ENCODE measurements at places on chromosomes 5 and 9. TPM values are rescaled to one million over a fixed set of nuclear protein-coding genes. Genes with fewer than 3 reads are reported as not detected.

The QRFP gene
- total RNA-seq = not detected

DNA sequence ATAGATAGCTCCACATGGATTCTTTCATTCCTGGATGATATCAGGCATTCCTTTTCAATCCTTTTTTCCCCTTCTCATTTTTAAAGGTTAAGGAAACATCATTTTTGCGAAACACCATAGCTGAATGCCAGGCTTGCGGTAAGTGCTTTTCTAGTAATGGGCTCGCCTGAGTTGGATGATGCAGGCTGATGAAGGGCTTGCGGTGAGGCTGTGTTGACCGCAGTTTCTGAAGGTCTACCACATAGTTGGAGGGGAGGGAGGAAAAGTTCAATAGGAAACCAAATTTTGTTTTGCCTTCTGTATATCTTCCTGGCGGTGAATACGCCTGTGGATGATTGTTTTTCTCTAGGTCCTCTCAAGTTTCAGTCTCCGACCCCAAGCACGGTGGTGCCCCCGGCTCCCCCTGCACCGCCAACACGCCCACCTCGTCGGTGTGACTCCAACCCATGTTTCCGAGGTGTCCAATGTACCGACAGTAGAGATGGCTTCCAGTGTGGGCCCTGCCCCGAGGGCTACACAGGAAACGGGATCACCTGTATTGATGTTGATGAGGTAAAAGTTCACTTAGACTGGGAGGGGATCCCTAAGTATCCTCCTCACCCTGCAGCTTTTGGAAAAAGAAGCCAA lies 24.3 kb downstream of the THBS4 start:
- no peak for DNase-seq

- DNase-seq = no peak
These were observed 114.0 kb downstream of the CDC42SE2 start for GRCh38 chr5:131377785-131378325.

GRCh38 chr9:33168941-33169544 lies 1.9 kb upstream of the B4GALT1 start:
- DNase-seq = no peak

- no peak for DNase-seq
These were observed 26.8 kb upstream of the TNFAIP8 start for GRCh38 chr5:119328753-119329602.

DNA sequence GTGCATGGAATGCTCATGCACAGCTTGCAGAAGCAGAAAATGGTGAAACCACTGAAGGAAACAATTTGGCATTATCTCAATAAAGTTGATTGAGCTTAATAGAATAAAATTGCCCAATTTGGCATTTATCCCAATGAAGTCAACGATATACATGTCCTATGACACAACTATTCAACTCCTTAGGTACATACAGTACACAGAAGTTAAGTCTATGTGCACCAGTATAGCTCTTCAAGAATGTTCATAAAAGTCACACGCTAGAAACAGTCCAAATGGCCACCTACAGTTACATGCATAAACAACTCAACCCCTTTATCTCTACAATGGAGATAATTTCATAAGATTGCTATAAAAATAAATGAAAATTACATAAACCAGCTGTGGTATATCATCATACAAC lies 184.5 kb downstream of the DENND1A start:
- no peak for DNase-seq

The CDKN2B-AS1 gene
- not detected for total RNA-seq

DNA sequence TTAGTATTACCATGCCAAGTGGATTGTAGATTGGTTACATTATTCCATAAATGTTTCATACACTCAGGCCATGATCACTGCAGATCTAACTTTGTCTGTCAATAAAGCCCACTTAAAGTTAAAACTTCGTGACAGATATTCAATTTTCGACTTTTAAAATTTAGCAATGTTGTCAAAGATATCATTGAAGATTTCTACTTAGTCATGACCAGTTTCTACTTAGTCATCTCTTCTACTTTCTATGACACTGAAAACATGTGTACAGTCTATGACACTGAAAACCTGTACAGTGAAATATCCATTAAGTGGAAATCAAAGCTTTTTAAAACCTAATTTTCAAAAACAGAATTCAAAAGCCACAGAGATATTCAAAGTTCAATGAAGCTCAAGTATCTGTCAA lies 258.2 kb downstream of the MCTP1 start:
- no peak for DNase-seq

The SPATA9 gene
- not detected for total RNA-seq

- DNase-seq = no peak
These were observed 19.6 kb downstream of the ADAMTSL2 start for GRCh38 chr9:133553973-133554713.

The PCDHGB4 gene
- total RNA-seq = 4.4 TPM

The TMEM167A gene
- 34.5 TPM for total RNA-seq

DNA sequence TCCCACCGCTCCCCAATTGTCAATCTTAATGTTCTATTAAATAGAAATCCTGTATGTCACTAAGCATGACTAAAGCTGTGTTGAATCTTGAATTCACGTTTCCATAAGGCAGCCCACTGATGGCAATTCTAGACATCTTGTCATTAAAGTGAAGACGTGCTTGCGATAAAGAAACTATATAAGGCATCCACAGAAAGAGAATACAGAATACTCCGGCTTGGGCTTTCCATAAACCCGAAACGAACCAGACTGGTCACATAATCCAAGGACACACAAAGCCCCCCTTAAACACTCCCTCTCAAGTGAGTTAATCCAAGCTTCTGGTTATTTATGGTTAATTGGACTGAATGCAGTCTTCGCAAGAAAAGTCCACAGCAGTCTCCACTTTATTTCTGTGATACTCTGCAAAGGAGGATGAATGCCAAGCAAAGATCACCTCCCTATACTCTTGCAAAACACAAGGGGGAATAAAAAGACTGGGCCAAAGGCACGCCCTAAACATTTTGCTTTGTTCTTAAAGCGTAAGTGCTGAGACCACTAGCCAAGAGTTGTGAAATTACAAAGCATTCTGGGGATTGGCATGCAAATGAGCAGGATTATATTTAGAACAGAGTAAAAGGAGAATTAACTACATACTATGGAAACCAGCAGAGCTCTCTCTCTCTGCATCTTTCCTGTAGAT lies 54.7 kb downstream of the DPYSL3 start:
- DNase-seq = no peak

DNA sequence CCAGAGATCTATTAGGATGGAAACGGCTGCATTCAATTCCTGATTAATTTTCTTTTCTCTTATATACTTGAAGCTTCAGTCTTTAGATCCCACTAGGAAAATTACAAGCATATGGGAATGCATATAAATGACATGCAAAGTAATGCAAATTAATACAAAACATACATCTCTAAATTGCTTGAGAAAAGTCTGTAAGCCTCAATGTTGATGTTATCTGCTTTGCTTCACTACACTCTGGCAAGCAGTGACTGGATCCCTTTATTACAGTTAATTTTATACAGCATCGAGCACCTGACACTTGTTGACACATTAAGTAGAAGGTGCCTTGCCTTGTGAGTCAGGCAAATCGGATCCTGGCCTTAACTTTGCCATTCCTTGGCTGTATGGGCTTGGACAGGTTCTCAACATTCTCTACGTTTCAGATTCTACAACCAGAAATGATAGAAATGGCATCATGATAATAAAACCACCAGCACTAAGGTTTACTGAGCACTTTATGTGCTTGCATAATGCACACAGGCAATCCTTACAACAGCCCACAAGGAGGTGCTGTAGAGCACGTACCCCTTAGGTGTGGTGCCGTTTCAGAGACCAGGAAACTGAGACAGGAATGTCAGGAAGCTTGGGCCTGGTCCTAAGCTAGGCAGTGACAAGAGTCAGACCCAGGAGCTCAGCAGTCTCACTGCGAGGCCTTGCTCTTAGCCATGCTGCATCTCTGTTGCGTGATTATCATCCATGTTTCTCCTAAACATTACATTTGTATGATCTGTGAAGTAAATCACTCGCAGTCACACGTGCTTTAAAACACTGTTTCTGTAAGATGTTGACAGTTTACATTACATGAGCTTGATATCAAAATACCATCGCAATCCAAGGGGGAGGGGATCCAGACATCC lies 2.7 kb downstream of the GCNT4 start:
- no peak for DNase-seq

The TAS2R1 gene
- not detected for total RNA-seq

- no peak for DNase-seq
These were observed 46.3 kb downstream of the PAM start for GRCh38 chr5:102801371-102801770.

GRCh38 chr5:55620009-55620765 lies 85.4 kb upstream of the PLPP1 start:
- no peak for DNase-seq

DNA sequence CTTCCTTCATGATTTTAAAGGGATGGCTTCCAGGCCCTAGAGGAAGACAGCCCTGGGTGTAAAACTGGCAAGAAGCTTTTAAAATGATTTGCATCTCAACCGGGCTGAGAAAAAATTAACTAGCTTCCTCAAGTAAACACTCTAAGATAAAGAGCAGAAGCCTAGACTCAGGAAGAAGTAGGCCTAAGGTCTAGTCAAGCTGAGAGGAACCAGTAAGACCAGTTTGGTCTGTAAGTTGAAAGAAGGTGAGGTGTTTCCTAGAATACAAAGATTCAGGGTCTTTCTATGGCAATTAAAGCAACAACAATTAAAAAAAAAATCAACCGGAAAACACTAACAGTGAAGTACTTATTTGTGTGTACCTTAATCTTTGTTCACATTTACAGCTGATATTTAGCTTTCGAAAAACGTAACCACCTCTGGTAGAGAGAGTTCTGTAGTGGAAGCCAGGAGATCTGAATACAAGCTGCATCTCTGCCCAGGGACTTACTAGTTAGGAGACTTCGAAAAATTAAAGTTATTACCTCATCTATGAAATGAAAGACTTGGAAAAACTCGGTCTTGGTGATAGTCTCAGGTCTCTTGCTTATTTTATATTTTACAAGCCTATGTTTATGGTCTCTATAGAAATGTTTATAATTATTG lies 75.7 kb downstream of the TUSC1 start:
- DNase-seq = no peak

The FCN1 gene
- 0.16 TPM for total RNA-seq

Data from suprapubic skin (tissue), 4 donors.